ENCODE measurements at places on chromosomes 2 and 18.

DNA sequence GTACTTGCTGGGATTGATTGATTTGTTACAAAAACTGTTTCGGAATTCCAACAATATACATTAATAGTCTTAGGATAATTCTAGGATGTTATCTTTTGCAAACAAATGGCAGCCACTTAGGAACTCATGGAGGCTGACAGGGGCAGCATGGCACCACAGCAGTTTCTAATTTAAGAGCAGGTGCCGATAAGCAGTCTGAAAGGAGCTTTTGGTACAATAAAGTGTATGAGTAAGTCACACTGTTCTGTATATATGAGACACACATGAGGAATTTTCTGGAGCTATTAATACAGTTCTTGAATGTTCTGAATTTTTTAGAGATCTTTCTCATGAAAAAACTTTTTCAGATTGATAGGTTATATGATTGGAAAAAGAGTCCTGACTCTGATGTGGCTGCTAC lies 52.2 kb downstream of the EIF5B start:
- no peak for DNase-seq

DNA sequence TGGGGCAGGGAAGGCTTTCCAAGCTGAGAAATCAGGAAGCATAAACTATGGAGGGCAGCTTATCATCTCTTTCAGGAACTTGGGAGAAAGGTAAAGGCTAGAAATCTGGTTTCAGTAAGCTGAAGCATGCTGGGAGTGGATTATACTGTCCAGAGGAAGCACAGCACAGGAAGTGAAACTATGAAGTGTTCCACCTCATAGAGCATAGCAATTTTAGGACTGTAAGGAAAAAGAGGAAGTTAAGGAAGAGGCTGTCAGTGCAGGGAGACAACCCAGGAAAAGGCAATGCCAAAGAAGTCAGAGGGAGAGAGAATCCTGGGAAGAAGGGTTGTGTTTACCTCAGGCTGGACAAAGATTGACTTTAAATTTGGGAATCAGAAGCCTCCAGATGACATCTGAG lies 51.9 kb downstream of the EFEMP1 start:
- DNase-seq: no peak

GRCh38 chr2:160555420-160556071 lies 61.9 kb upstream of the RBMS1 start:
- no peak for DNase-seq

GRCh38 chr2:124323321-124323720 lies 298.2 kb downstream of the CNTNAP5 start:
- peak; percentile 10 for DNase-seq

Measured in occipital lobe (tissue), 3 donors.